Mesendoderm (in vitro differentiated cells): ENCODE measurements at places on chromosomes 6 and 20.
A peak's percentile ranks its signal among the peaks of the same experiment; 100 is the strongest.

- DNase-seq, result no peak
Measured at GRCh38 chr6:17202526-17202925, 78.6 kb upstream of the RBM24 start.

GRCh38 chr20:9270831-9271230, 201.9 kb downstream of the PLCB4 start:
- DNase-seq, result no peak

- DNase-seq, result peak; percentile 55
Measured at GRCh38 chr20:49969946-49970345, 12.8 kb upstream of the SNAI1 start.

DNA sequence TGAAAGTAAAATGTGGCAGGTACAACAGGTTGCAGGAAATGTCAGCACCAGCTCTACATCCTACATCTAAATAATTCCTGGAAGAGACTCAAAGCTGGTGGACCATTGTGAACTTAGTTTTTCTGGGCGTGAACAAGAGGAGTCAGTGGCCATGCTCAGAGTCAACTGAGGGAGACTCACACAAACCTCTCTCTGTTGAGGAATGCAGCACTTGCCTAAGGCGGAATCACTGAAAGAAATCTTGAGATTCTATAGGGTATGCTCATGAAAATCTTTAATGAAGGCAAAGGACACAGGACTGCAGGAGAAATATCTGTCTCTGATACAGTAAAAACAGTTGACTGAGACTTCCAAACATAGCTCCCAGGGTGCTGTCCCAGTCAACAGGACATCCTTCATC, 22.5 kb downstream of the SLC17A4 start:
- DNase-seq, result peak; percentile 48

DNA sequence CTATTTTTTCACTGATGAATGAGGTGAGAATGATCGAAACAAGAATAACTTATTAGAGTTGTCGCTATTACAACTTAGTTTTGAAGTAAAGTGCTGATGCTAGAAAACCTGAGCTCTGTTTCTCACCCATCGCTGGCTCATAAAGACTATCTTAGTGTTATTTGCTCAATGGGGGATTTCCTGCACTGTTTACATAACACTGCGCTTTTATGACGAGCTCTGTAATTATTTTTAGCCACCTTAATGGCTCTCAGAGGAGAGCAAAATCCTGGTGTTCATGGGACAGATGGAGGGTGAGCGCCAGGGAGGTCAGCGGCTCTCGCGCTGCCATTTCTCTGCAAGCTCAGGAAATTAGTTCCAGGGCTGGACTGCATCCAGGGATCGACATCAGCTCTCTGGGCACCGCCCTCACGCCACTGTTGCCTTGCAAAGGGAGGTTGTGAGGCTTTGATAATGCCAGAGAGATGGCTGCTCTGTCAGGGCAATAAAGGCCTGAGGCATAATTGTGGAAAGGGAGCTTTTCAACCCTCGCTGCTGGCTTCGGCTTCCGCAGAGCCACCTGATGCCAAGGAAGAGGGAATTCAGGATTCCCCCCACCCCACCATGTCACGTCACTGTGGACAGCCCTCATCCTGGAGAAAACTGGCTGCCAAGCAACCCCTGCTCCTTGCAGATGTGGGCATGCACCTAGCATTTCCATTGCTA, 72.0 kb downstream of the DACT2 start:
- DNase-seq, result no peak

GRCh38 chr20:58722877-58723627, 30.5 kb downstream of the NPEPL1 start:
- no peak for DNase-seq

GRCh38 chr20:13656721-13657368, 18.1 kb upstream of the TASP1 start:
- no peak for DNase-seq

- DNase-seq, result peak; percentile 48
Measured at GRCh38 chr20:40562031-40562430, 127.0 kb downstream of the MAFB start.

DNA sequence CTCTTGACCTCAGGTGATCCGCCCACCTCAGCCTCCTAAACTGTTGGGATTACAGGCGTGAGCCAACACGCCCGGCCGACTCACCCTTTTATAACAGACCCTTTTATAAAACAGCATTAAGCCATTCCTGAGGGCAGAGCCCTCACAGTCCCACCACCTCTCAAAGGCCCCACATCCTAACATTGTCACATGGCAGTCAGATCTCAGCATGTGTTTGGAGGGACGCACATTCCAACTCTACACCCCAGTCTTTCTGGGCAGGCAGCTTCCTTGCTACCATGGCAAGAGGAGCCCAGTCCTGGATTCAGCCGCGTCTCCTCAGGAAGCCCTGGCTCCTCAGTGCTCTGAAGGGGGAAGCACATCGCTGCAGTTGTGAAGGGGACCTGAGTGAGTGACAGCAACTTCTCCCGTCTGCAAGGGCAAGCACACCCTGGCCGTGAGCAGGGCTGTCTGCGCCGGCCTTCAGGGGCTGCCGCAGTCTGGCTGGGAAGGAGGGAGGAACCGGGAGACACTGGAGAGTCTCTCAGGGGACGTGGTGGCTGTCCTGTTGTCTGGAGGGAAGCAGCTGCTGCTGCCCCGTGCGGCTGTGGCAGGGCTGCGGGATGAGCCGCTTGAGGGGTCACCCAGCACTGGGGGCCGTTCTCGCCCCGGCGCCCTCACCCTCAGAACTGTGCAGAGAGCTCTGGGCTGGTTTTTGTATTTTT, 15.9 kb downstream of the OSBPL2 start:
- DNase-seq, result no peak

- no peak for DNase-seq
Measured at GRCh38 chr6:102474041-102474807, 1080.7 kb downstream of the GRIK2 start.

- DNase-seq, result no peak
Measured at GRCh38 chr6:142914369-142914768, 30.6 kb downstream of the HIVEP2 start.

GRCh38 chr20:45085867-45086266, 15.1 kb downstream of the KCNS1 start:
- no peak for DNase-seq

GRCh38 chr6:14149739-14150130, 32.2 kb downstream of the CD83 start:
- no peak for DNase-seq

- no peak for DNase-seq
Measured at GRCh38 chr6:35562060-35562459, 49.4 kb upstream of the TULP1 start.

GRCh38 chr6:106581468-106581867, 47.8 kb downstream of the RTN4IP1 start:
- no peak for DNase-seq

DNA sequence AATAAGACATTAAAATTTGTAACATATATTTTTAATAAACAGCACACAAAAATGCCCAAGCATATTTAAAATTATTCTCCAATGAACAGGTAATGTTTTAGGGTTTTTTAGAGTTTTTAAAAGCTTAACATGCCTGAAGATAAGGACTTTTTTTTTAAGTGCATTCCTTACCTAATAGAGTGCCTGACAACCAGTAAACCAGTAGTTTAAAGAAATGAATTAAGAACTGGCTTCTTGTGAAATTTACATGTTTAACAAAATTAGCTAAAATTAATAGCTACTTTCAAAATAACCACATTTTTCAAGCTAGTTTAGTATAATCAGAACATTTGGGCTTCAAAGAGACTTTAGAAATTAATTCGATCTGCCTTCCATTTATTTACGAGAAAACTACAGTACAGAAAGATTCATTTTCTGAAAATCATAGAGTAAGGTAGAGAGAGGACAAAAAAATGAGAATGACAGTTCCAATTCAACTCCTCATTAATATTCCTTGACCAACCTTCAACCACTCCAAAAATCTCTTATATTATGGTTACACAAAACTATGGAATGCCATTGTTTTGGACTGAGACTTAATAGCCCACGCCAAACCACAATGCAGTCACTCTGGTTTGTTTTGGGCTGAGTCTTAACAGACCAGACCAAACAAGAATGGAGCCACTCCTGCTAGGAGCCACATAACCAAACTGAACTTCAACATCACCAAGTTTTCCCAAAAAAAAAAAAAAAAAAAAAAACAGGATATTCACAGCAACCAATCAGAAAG, 5.7 kb upstream of the PLN start:
- DNase-seq, result no peak

- DNase-seq, result no peak
Measured at GRCh38 chr6:12924911-12925310, 208.3 kb downstream of the PHACTR1 start.

DNA sequence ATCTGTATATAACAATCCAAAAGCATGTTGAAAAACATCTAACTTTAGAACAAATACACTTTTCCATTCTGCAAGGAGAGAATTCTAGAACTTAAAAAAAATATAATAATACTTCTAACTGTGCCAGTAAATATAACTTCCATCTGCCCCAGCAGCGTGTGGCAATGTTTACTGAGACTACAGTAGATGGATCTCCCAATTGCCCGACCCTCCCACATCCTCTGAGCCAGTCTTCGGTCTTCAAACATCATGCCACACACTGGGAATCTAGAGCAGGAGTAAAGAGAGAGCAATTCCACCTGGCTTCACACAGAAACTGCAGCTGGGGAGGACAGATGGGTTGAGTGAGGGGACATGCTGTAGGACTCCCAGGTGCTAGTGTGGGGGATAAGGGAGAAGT, 121.3 kb upstream of the NHSL1 start:
- DNase-seq, result no peak

GRCh38 chr20:63834491-63834880, 3.4 kb upstream of the ZBTB46 start:
- DNase-seq, result no peak

- no peak for DNase-seq
Measured at GRCh38 chr6:160146454-160147145, 25.0 kb downstream of the SLC22A1 start.

DNA sequence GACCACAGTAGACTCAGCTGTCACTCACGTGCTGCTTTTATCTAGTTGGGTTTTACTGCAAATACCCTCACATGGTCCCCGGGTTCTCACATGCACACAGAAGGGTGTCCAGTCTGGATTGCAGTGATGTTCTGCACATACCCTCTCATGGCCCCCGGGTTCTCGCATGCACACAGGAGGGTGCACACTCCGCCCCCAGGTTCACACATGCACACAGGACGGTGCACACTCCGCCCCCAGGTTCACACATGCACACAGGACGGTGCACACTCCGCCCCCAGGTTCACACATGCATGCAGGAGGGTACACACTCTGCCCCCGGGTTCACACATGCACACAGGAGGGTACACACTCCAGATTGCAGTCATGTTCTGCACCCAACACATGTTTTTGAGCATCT, 224.3 kb downstream of the ERMARD start:
- no peak for DNase-seq

GRCh38 chr6:90975741-90976140, 388.9 kb upstream of the MAP3K7 start:
- no peak for DNase-seq

- DNase-seq, result no peak
Measured at GRCh38 chr6:34760108-34760507, 2.8 kb downstream of the SNRPC start.

DNA sequence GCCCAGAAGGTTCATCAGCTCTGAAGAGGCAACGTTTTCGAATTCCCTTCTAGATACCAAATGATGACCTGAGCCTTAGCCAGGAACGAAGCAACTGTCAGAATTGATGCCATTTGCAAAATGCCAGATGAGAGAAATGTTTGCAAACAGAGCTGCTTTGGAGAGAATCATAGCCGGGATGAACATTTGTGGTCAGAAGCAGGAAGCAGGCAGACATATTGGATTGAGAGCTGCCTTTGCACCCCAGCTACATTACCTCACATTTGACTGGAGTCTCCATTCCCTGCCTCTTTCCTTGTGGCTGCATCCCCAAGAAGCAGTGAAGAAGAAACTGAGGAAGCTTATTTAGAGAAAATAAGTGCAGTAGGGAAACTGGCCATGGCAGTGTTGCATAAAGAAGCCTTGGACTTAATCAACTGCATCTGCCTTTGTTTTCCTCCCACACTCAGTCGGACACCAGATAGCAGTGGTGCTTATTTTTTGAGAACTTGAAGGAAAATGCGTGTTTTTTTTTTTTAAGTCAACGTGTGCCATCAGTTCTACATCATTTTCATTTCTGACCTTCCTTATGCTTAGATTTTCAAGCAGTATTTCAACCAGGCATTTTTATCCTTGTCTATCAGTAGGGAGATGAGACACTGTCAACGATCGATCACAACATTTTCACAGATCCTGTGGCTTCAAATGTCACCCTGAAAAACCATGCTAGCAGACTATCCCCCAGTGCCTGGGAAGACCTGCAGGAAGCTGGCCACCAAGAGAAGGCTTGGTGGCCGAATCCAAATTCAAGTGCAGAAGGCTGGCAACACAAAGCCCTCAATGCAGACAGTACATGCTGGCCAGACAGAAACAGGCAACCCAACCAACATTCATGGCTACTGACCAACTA, 541.2 kb upstream of the JARID2 start:
- no peak for DNase-seq

- no peak for DNase-seq
Measured at GRCh38 chr20:64036346-64037198, 590 bp downstream of the C20orf204 start.

DNA sequence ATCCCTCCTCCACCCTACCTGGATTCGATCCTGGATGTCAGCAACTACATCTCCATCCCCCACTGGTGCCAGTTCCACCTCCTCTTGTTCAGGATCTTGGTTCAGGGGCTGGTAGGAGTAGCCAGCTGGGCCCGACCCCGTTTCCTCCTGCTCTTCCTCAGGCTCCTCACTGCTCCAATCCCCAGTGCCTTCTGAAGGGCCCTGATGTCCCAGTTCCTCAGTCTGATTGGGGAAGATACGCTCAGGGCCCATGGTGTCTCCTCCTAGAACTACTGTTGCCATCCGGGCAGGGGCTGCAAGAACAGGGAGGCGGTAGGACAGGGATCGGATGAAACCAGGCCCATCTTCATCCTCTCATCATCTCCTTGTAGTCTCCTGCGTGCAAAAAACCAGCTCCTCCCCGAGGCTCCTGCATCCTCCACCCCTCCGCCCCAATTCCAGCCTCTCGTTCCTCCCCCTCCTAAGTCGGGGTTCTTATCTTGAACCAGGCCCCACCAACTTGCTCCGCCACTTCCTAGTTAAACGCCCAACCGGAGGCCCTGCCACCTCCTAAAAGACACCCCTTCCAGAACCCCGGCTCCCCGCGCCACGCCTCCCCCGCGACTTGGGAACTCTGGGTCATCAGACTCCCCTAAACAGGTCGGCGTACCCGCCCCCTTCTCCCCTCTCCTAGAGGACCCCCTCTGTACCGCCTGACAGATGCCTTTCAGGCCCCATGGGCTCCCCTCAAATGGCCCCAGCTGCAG, 476 bp downstream of the MEA1 start:
- DNase-seq, result peak; percentile 30

GRCh38 chr20:63026582-63027165, 19.9 kb upstream of the BHLHE23 start:
- DNase-seq, result no peak
